ENCODE measurements at places on chromosomes 2 and 18.

DNA sequence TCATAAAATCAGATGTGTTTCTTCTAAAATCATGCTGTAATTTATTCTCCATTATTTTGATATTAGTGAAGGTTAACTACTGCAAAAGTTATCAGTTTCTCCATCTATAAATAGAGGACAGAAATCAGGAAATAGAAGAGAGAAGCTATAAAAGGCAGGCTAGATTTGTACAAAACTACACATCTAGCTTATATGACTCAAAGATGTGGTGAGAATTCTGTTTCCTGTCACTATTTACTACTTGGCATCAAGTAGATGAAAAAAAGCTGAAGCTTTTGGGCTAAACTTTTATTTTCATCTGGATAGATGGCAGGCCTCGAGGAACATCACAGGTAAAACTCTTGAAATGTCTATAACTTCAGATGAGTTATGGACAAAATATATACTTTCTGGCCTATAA lies 49.8 kb upstream of the NAB1 start:
- ATAC-seq: no peak

- peak; percentile 59 for ATAC-seq
Observed at GRCh38 chr2:27489118-27489497, 435 bp downstream of the IFT172 start.

- no peak for ATAC-seq
Observed at GRCh38 chr2:162084536-162084935, 10.5 kb upstream of the DPP4 start.

GRCh38 chr2:156436497-156437085 lies 412 bp downstream of the GPD2 start:
- peak; percentile 14 for ATAC-seq

GRCh38 chr2:55425431-55425831 lies 5.8 kb upstream of the CCDC88A start:
- ATAC-seq: no peak

GRCh38 chr2:20483194-20483895 lies 36.5 kb downstream of the RHOB start:
- ATAC-seq: no peak

DNA sequence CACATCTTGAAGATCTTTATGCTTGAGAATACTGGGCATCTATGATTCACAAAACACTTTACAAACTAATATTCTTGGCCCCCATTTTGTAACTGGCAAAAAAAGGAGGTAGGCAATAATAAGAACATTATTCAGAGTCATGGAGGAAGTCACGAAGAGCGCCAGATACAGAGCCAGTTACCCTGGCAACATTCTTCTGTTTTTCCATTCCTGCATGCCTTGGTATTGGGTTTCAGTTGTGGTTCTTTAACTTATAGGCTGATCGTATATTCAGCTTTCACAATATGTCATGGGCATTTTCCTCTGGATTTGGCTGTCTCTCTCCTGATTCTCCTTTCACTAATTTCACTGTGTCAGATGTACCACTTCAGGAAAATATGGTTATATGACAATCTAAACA lies 234.7 kb downstream of the HRH4 start:
- ATAC-seq: no peak

DNA sequence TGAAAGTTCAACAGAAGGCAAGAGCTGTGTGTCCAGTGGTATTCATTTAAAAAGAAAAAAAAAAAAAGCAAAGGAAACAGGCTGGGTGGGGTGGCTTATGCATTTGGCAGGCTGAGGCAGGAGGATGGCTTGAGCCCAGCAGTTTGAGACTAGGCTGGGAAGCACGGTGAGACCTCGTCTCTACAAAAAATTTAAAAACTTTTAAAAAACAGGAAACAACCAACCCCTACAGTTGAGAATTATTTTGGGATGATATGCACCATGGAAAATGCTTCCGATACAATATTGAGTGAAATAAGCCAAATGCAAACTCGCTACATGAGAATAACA lies 31.2 kb downstream of the PTPN18 start:
- ATAC-seq: no peak

DNA sequence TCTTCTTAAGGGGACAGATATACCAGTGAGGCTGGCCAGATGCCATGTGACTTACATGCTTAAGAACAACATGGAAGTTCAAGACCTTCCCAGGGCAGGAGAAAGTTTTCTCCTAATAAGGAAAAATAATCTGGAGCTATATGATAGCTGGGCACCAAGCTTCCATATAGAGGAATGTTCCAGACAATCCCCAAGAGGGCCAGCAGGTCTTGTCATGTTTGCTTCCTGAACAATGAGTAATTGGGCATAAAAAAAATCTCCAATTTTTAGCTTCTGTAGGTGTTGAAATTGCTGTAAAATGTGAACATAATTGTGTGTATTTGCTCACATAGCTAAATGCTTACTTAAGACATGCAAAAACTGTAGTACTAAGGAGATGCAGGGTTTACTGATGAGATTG lies 809.5 kb upstream of the PIK3C3 start:
- no peak for ATAC-seq

- ATAC-seq: peak; percentile 32
Observed at GRCh38 chr2:203361495-203361894, 33.3 kb downstream of the ABI2 start.

DNA sequence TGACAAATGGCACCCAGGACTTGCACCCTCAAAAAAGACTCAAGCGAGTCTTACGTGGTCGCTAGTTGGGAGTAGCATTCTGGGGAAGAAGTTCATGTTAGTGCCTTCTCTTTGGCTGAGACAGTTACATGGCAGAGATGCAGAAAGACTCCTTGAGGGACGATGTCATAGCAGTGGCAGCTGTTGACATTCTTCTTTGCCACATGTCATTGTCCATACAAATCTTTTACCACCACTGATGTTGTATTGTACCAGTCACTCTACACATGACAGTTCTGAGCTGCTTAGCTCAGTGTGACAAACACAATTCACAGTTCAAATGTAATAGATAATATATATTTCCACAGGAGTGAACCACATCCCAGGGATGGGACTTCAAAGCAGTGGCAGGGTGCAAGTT lies 197.1 kb downstream of the TCF4 start:
- ATAC-seq: no peak
